ENCODE measurements at places on chromosomes 2 and 18. TPM values are rescaled to one million over a fixed set of nuclear protein-coding genes. Genes with fewer than 3 reads are reported as not detected.

DNA sequence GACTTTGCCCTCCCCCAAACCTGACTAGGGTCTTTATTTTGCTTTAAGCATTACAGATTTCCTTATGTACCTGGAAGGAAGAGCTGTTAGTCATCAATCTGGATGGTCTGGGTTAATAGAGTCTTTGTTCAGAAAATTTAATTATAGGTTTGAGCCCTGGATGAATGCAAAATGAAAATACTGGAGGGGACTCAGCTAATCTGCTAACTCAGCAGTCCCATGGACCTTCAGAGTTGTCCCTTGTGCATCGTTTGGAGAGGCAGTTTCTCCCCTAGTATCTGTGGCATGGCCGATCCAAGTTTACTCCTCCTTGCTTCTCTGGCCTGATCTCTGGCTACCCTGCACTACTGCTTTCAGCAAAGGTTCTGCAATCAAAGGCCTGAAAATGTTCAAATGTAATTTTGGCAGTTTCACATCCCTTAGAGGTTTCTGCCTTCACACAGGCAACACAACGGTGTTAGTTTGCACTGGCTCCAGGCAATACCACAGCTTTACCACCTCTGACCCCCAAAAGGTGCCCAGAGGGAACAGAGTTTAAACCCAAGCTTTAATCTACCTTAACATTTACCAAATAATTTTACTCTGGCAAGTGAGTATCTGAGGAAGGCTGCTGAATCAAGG, 134.3 kb downstream of the THADA start:
- no peak overlapping the region for H3K27ac ChIP-seq
- DNase-seq = no peak
- H3K4me1 ChIP-seq = peaks cover 3% of the 10 kb centered on the region
- H3K4me3 ChIP-seq = no peak overlapping the region

DNA sequence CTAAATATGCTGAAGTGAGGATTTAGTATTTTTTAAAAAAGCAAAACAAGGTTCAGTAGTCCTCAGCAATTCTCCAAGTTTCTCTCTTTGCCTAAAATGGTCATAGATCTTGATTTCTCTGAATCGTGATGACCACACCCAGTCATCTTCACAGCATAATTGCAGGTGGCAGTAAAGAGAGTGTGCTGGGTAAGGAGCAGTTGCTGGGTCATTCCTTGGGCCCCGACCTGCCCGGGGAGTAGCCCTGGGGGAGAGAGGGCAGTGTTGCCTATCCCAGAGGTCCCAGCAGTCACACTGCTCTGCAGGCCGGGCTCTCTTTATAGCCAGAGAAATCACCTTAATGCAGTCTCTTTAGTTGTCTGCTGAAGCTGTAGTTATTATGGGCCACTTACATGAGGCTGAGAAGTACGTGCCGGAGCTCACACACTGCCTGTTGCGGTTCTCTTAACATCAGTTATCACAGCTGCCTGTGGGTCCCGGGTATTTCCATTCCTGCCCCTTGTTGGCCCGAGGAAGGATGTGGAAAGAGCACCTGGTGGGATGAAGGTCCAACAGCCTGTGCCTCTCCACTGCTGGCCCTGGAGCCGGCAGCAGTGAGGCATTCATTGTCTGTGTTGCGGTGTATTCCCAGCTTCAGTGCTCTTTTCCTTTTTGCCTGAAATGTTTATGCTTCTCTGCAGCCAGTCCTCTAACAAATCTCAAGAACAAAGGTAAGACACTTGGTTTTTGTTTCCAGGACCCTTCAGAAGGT, 230.1 kb downstream of the ALPK2 start:
- no peaks in the 10 kb centered on the region for H3K4me1 ChIP-seq
- DNase-seq = no peak
- H3K4me3 ChIP-seq = no peak overlapping the region
- no peak overlapping the region for H3K27ac ChIP-seq
- H3K27me3 ChIP-seq = no peaks in the 10 kb centered on the region

GRCh38 chr2:81714817-81715216, 1410.3 kb upstream of the LRRTM1 start:
- H3K4me3 ChIP-seq = no peak overlapping the region
- H3K36me3 ChIP-seq = no peaks in the 10 kb centered on the region
- DNase-seq = no peak
- H3K27me3 ChIP-seq = no peaks in the 10 kb centered on the region
- no peaks in the 10 kb centered on the region for H3K4me1 ChIP-seq

Gene ALPG
- total RNA-seq = 0.24 TPM

Gene FSHR
- not detected for total RNA-seq
